Calu3 (cell line): ENCODE measurements at places on chromosomes 1 and 21. TPM values are rescaled to one million over a fixed set of nuclear protein-coding genes. Genes with fewer than 3 reads are reported as not detected.

The GREM2 gene
- total RNA-seq, result not detected in 2 replicates

The LINGO4 gene
- total RNA-seq, result not detected in 2 replicates

The HES3 gene
- total RNA-seq, result not detected in 2 replicates

The SYT6 gene
- not detected in 2 replicates for total RNA-seq

The ACTN2 gene
- total RNA-seq, result 0.54 TPM in 1 of 2 replicates, not detected in the other

The SYCP1 gene
- total RNA-seq, result not detected in 2 replicates

The NR5A2 gene
- total RNA-seq, result 6.9 and 9.5 TPM in 2 replicates

The PLA2G5 gene
- total RNA-seq, result not detected in 2 replicates

The AMY1C gene
- not detected in 2 replicates for total RNA-seq

The TRIM46 gene
- 1.1 and 1.8 TPM in 2 replicates for total RNA-seq

The RNASEL gene
- 7.0 and 10.0 TPM in 2 replicates for total RNA-seq

The KIF17 gene
- total RNA-seq, result not detected in 2 replicates

The HHAT gene
- 5.5 and 5.8 TPM in 2 replicates for total RNA-seq

The HIVEP3 gene
- 5.6 and 9.0 TPM in 2 replicates for total RNA-seq

DNA sequence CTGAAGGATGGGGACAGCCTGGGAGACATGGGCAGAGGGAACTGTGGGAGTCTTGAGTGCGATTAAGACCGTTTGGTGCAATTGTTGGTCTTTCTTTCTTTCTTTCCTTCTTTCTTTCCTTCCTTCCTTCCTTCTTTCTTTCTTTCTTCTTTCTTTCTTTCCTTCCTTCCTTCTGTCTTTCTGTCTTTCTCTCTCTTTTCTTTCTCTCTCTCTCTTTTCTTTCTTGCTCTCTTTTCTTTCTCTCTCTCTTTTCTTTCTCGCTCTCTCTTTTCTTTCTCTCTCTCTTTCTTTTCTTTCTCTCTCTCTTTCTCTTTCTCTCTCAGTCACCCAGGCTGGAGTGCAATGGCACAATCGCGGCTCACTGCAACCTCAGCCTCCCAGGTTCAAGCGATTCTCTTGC is 2.9 kb upstream of the KLHDC9 start:
- DNase-seq, result no peak

GRCh38 chr1:66012106-66012784 is 219.6 kb downstream of the PDE4B start:
- DNase-seq, result no peak

DNA sequence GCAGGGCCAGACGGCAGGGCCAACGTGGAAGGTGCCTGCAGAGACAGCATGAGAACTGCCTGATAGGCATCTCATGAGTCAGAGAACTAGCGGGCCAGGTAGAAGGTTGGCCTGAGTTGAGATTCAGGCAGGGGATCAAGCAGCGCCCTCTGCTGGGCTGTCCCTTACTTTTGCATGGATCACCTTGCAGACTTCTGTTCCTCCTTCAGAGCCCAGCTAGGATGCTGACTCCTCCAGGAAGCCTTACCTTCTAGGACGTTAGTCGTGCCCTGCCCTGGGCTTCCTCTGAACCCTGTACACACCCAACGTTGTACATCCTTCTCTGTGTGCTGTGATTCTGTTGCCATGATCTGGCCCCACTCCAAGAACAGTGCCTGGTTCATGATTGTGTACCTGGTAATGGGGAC is 231.3 kb upstream of the VAMP3 start:
- DNase-seq, result peak; percentile 62

DNA sequence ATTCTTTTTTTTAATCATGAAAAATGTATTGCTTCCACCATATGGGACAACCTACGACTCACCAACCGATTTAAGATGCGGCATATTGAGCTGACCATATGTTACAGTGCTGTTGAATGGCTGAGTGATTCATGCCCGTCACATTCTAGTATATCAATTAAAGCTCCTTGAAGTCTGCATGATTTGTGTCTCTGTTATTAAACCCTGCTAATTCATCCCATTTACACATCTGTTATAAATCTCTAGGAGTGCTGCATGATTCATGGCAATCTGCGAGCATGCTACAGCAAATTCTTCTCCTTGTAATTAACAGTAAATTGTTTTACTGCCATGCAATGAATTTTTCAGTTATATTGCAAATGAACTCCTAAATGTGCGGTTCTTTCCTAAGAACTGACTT is 239.8 kb downstream of the USH2A start:
- DNase-seq, result no peak

DNA sequence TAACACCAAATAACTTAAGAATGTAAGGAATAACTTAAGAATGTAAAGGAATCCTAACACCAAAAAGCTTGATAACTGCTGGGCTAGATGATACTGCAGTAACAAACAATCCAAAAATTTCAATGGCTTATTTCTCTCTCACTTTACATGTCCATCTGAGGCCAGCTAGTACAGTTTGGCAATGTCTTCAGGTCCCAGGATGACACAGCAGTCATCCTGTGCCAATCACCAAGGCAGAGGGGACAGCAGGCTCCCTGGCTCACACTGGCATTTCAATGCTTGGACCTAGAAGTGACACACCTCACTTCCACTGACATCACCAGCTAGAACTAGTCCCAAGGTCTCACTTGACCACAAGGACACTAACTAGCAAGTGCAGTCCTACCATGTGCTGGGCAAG is 15.3 kb downstream of the DNAJC11 start:
- DNase-seq, result no peak

DNA sequence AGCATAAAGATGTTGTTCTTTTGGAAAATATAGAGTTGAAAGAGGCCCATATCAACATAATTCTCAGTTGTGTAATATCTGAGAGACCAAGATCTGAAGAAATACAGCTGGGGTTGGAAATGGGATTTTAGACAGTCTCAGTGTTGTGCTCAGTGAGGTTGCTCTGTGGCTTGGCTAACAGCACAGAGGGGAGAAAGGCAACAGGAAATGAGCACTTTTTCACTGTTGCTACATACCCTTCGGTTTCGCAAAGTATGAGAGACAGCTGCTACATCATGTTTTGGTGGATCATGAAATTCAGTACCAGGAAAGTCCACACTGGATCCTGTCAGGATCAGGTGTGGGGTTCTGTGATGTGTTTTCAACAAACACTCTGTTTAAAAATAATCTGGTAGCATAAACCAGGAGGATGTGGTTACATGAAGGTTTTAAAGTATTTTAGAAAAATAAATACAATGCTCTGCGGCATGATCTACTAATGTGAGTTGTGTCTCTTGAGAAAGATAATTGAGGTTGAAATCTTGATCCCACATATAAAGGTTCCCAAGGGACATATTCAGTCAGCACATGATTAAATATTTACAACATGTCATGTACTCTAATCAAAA is 7.0 kb upstream of the GPR88 start:
- DNase-seq, result no peak

GRCh38 chr1:21685946-21686678 is 17.0 kb upstream of the RAP1GAP start:
- no peak for DNase-seq

- no peak for DNase-seq
Observed at GRCh38 chr1:151143986-151144385, 2.4 kb downstream of the SEMA6C start.

- no peak for DNase-seq
Observed at GRCh38 chr1:52358851-52359497, 7.0 kb downstream of the CC2D1B start.

DNA sequence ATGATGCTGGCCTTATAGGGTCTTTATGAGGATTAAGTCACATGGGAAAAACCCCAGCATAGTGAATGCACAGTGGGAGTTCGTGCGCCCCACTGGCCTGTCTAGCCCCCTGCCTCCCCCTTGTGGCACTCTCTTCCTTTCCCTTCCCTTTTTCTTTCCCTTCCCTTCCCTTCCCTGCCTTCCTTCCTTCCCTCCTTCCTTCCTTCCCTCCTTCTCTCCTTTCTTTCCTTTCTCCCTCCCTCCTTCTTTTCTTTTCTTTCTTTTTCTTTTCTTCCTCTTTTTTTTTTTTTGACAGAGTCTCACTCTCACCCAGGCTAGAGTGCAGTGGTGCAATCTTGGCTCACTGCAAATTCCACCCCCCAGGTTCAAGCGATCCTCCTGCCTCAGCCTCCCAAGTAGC is 38.6 kb downstream of the HTR6 start:
- no peak for DNase-seq

DNA sequence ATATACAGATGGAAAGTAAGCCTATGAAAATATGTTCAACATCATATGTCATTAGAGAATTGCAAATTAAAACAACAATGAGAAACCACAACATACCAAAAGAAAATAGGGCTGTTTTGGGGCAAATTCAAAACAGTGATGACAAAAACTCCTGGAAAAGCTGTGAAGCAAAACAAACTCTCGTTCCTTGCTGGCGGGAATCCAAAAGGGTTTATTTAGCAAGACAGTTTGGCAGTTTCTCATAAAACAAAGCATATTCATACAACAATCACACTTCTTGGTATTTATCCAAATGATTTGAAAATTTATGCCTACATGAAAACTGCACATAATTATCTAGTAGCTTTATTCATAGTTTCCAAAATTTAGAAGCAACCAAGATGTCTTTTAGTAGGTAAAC is 44.4 kb downstream of the COL11A1 start:
- no peak for DNase-seq

DNA sequence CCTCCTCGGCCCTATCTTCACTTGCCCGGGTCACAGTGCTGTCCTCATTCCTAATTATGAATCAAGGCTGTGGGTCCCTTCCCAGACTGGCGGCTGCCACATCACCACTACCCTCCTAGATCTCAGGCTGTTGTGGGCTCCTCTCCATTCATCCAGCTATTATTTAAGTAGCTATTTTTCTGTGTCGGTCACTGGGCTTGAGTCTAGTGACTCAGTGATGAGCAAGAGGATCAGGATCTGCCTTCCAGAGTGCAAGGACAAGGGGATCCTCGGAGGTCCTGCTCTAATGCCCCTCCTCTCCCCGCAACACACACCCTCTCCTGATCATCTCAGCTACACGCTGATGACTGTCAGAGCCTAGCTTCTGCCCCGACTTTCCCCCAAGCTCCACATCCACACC is 34.1 kb downstream of the CDCP2 start:
- no peak for DNase-seq

GRCh38 chr1:243433737-243434370 is 178.0 kb downstream of the SDCCAG8 start:
- no peak for DNase-seq

DNA sequence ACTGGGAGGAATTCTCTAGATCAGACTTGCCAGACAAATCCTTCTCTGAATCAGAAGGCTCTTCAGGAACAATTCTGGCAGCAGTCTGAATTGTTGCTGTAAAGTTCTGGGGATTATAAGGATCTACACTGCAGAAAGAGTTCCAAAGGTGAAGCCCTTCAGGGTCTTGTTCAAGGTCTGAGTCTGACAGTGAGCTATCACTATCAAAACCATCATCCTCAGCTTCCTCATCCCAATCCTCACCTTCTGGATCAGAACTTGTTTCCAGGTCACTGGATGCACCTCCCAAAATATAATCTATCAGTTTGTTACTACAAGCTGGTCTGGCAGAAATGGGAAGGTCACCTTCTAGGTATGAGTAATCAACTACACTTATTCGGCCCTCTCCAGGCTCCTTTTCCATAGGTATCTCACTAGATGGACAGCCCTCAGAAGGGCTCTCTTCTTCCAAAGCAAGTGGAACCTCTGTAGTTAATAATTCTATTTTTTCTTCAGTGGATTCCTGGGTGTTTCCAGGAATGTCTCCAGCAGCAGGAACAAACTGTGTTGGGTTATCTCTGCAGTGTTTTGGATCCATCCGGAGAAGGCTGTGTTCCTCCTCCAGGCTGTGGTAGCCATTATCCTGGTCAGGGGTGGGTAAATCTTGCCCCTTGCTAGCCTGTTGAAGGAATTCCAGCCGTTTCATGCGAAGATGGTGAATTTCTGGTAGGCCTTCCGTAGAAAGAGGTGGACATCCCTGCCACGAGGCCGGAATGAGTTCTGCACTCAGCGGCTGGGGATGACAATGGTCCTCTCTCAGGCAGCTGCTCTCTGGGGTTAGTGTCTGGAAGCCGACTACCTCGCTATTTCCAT is 1.6 kb downstream of the PPP1R15B start:
- no peak for DNase-seq

DNA sequence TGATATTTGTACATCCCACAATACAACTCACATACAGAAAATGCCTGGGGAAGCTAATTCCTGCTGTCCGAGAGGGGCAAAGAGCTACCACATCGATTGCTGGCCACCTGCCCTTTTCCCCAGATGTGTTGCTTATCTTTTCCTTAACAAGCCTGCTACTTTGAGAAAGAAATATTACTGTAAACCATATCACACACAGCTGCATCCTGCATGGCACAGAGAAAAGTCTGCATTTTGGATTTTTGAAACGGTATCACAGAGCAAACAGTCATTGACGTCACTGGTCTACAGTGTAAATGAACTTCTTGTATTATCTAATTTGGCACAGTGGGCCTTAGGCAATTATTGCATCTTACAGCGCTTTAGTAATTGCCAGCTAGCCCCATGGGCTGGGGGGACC is 164.7 kb downstream of the CLIC6 start:
- DNase-seq, result no peak

GRCh38 chr1:55893155-55893554 is 678.0 kb upstream of the USP24 start:
- DNase-seq, result peak; percentile 15

GRCh38 chr1:157429601-157430240 is 122.6 kb downstream of the FCRL5 start:
- DNase-seq, result no peak

- DNase-seq, result no peak
Observed at GRCh38 chr1:98210563-98210962, 289.7 kb upstream of the DPYD start.
